ENCODE measurements at places on chromosomes 2 and 18.

GRCh38 chr2:240601831-240602160 lies 15.3 kb downstream of the CAPN10 start:
- no peak for DNase-seq

GRCh38 chr2:37307500-37307899 lies 17.1 kb downstream of the PRKD3 start:
- DNase-seq, result no peak

DNA sequence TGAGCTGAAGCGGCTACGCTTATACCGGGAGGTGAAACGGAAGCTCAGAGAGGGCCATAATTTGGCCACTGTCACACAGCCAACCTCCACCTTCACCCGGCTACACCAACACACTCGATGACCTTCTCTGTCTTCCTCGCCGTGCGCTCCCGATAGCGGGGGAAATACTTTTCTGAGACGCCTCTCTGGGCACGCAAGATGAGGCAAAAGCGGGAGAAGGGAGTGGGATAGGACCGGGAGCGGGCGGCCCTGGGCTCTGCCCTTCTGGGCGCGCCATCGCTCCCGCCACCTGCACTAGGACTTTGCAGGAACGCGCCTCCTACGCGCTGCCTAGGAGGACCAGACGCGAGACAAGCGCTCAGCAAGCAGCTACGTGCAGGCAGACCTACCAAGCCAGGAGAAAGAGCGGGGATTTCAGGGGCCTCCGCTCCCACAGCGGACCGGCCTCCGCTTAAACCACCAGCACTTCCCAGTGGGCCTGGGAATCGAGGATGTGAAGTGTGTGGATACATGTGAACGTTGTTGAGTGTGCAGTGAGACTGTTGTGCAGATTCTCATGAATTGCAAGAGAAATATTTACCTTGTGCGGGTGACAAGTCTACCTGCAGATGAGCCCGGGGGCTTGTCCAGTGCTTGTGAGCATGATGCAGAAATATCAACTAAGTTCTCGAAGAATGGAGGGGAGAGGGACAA lies 11.4 kb downstream of the SIX3 start:
- DNase-seq, result no peak

DNA sequence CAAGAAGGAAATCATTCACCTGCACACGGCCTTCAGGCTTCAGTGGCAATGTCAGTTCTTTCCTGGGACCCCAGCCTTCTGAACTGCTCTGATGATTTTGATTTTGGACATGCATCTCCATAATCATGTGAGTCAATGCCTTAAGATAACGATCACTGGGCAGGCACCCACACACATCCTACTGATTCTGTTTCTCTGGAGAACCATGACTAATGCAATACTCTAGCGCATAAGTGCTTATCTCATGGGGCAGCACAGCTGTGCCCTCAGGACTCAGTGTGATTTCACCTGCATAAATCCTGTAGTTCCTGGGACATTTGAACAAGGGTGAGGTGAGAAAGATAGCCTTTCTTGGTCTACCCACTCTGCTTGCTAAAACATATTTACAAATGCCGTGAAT lies 144.6 kb downstream of the AKAIN1 start:
- DNase-seq, result no peak

- DNase-seq, result no peak
Observed at GRCh38 chr2:128487650-128488387, 169.2 kb upstream of the HS6ST1 start.

DNA sequence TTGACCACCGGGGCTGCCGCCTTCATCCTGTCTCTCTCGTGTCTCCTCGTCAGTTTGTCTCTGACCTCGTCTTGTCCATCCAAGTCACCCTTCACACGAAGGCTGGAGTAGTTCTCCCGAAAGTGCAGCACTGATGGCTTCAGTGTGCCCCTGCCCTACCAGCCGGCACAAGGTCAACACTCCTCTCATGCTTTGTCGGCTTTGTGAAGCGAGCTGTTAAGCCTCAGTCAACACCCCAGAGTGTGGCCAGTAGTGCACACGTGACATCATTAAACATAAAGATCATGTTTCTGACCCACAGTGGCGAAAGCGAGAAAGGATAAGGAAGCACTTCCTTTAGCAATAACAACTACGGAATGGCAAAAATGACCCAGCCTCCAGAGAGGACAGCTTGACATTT lies 23.2 kb downstream of the ACKR3 start:
- no peak for DNase-seq

GRCh38 chr2:53131416-53131815 lies 636.2 kb upstream of the CHAC2 start:
- no peak for DNase-seq

DNA sequence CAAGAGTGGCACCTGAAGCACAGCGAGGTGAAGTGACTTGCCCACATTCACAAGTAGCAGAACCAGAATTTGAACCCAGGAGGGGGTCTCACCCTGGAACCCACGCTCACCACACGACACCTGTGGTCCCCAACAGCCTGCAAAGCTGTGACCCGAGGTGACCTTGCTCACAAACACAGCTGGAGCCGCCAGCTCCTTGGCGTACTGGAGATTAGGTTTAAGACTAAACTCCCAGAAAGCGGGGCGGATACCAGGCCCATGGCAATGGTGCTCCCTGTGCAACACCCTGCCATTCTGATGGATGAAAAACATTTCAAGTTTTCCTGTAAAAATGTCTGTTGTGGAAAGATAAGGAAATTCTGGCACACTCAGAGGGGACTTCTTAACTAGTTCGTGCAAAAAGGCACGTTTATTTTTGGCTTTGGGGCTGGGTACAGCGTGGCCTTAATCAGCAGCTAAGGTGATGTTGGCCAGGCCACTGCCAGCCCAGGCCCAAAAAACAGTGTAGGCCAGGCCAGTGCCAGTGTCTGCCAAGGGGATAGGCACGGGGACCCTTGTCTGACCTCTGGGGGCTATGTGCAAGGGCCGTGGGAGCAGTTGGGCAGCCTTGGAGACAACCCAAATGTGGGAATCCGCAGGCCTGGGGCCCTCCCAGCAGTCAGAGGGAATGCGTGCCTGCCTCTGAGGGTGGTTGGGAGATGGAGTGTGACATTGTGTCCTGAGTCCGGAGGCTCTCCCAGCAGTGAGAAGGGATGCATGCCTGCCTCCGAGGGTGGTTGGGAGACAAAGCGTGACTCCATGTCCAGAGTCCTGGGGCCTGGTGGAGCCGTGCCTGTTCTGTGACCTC lies 185.0 kb upstream of the HS6ST1 start:
- no peak for DNase-seq

DNA sequence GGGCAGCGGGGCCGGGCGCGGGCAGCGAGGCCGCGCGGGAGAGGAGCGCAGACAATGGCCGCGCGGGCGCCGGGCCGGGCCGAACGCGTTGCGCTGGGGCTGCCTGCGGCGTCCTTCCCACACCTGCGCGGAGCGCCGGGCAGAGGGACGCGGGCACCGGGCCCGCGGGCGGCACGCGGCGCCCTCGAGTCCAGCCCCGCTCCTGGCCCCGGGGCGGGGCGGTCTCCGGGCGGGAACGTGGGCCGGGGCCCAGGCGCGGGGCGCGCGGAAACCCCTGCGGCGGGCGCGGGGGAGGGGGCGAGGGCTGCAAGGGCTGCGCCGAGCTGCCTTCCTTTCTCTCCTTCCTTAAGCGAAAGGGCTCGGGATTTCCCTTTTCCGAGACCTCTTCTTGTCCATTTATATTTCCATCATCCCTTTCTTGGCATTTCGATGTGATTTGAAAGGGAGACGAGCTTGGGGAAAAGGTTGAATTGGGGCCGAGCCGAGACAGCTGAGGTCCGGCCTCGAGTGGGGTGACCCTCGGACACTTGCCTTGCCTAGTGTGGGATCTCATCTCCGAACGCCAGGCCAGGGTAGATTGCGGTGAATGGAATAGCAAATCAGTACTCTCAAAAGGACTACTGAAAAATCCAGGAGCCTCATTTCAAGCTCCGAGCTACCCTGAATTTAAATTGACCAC lies 676 bp downstream of the KLHL23 start:
- DNase-seq, result no peak

DNA sequence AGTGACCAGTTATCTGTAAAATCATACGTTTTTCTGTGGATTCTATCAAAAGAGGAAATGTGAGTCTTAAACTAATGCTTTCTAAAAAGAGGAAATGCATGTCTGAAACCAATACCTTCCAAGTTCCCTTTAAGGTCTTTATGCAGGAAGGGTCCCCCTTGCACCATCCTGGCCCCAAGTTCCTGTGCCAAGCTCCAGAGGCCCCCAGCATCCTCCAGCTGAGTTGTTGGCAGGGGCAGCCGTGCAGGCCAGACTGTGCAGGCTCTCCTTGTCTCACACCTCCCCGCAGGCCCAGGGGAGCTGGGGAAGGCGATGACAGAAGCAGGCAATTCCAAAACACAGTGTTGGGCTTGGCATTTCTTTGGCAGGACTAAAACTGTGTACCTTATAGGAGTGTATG lies 39.2 kb downstream of the DPYSL5 start:
- no peak for DNase-seq

DNA sequence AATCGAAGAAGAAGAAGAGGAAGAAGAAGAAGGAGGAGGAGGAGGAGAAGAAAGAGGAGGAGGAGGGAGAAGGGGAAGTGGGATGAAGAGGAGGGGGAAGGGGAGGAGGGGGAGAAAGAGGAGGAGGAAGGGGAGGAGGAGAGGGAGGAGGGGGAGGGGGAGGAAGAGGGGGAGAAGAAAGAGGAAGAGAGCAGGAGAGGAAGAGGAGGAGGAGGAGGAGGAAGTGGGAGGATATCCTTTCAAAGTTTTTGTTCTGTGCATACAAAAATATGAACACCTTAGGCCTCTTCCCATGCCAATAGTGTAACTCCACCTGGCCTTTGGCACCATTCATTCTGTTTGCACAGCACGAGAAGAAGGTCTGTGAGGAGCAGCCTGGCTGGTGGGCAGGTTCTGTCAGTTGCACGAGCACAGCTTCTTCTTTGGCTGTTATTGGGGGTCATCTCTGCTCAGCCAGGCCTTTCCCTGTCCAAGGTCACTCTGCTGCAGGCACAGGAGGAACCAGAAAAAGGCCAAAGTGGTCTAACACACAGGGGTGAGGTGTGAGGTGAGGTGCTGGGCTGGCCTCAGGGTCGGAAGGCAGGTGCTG lies 25.8 kb upstream of the PLB1 start:
- DNase-seq, result no peak

DNA sequence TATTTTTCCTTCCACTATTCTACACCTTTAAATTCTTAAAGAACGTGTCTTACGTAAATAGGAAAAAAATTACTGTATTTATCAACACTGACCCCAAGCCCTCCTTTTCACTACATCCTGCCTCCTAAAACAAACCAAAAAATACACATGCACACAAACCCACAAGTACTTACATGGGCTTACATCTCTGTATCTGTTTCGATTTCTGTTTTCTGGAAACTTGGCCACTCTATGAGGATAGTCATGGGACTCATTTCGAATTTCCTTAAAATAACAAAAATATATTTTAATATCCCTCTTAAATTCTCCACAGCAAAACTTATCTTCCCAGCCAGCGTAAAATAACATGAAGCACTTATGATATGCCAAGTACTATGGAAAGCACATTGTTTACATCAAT lies 25.0 kb downstream of the PTPN2 start:
- no peak for DNase-seq

All from AG09309 (cell line).